MV-4-11 (cell line): ENCODE measurements at places on chromosomes 4 and X.

DNA sequence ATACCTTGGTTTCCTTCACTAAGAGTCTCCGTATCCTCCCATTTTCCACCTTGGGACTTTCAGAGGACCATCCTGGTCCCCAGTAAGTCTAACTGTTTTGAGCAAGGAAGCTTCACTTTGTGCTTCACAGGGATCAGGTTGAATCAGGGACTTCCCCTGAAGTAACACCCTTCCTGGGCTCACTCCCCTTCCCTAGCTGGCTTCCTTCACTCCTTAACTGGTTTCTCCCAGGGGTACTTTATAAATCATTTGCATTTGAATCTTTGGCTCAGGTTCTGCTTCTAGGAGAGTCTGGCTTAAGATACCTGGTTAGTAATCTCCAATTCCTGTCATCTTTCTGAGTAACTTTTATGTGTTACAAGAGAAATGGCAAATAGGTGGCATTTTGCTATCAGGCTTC lies 24.5 kb upstream of the GRIA2 start:
- DNase-seq, result no peak

DNA sequence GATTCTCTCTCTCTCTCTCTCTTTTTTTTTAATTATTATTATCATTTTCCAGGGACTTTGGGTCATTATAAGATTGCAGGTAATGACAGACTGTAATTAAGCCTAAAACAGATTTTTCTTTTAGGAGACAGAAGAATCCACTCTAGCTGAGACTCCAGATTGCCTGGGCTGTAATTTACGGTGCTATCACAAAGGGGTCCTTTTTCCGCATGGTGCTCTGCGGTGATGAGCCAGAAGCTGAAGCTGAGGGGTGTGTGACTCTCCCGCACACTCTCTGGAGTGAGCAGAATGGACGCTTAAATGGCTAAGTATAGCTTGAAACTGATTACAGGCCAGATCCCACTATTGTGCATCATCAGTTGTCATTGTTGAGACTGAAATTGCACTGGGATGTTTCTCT lies 50.0 kb downstream of the LGI2 start:
- DNase-seq, result no peak

GRCh38 chr4:122003335-122003734 lies 51.5 kb upstream of the TRPC3 start:
- peak; percentile 72 for DNase-seq

GRCh38 chr4:38803833-38804653 lies 548 bp downstream of the TLR1 start:
- DNase-seq, result peak; percentile 24

- no peak for DNase-seq
Measured at GRCh38 chr4:39030725-39031124, 1.5 kb downstream of the TMEM156 start.

DNA sequence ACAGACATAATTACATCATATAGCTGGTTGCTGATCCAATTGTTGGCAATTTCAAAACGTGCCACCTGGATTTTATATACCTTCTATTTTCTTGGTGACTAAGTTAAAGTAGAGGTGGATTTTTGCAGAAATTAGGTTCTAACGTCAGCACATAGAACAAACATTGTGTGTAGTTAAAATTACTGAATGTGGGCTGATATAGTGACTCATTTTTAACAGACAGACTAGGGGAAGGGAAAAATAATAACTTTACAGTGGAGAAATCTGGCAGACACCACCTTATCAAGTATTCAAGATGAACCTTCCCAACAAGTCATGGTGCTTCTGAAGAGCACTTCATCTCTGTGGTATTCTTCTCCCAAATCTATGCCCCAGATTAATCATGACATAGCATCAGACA lies 134.5 kb downstream of the UCHL1 start:
- no peak for DNase-seq

- no peak for DNase-seq
Measured at GRCh38 chr4:84401701-84402306, 97.3 kb downstream of the NKX6-1 start.

DNA sequence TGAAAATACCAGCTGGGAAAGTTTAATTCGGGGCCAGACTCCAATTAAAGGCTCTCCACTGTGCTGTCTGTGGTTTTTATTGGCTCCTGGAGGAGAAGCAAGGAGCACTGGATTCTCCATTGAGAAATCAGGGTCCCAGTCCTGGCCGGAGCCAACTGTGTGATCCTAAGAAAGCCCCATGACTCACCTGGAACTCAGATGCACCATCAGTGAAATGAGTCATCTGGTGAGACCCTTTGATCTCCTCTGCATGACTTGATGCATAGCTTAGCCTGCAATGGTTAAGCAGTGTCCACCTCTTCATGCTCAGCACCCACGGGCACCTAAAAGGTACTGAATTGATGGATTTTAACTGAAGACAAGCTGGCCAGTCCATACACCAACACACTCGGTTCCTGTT lies 119.2 kb upstream of the VCX3B start:
- DNase-seq, result no peak

GRCh38 chr4:20086067-20086798 lies 165.5 kb upstream of the SLIT2 start:
- no peak for DNase-seq

DNA sequence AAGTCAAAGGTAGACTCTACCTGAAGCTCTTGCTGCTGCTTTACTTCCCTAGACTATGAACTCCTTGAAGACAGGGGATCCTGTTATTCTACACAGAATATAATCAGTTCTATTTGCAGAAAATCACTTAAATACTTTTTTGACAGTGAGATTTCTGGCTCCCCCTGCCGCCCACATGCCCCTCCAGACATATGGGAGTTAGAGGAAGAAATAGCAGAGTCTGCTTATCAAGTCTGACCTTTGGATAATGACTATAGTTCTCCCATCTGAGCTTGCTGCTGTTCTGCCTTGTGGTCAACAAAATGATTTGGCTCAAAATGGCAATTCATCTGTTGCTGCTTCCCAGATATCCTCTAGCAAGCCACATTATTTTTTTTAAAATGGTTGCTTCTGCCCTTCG lies 101.1 kb downstream of the ENOX2 start:
- DNase-seq, result no peak
